ENCODE measurements at places on chromosomes 5 and 9.

- no peak for DNase-seq
These were observed 255.1 kb downstream of the NR2F1-AS1 start for GRCh38 chr5:93325946-93326345.

DNA sequence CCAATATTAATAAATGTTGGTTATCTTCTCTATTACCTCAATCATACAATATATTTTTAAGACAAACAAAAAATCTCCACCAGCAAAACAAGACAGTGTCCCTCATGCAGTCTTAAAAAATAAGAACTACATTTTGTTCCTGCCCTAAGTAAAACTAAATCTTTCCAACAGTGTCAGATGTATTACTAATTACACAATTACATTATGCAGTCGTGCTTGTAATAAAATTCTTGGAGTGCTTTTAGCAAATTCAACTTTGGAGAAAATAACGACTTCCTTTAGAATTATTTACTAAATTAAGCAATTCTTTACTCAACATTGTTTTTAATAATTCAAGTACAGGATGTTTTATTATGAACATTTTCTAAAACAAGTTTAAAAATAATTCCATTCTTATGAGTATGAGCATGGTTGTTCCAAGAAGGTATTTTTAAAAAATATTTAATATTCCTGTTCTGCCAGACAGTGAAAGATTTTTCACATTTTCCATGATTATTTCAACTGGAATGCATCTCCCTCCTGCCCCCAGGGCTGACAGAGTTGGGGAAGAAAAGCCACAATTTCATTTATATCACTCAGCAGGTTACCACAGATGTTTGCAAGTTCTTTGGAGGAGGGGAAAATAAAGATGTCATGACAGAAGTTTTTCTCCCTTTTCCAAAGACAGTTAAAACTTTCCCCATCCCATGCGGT is 137.9 kb downstream of the FAM114A2 start:
- DNase-seq: no peak

DNA sequence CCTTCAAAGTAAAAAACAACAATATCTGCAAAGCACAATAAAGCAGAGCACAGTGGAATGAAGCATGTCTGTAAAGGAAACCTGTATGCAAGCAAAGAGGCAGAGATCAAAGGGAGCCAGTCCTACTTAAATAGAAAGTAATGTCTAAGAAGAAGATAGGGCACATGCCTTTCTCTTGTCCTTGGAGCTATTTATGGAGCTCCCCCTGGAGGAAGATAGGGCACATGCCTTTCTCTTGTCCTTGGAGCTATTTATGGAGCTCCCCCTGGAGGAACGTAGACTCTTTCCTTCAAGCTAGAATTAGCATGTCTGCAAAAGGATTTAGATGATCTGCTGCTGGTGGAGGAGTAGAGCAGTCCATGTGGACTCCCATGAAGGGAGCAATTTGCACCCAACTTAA is 168.1 kb upstream of the RASEF start:
- no peak for DNase-seq

GRCh38 chr9:77161966-77162365 is 15.4 kb upstream of the VPS13A start:
- no peak for DNase-seq

All from GM18507 (cell line).